ENCODE measurements at places on chromosomes 16 and 17.
A peak's percentile ranks its signal among the peaks of the same experiment; 100 is the strongest.

DNA sequence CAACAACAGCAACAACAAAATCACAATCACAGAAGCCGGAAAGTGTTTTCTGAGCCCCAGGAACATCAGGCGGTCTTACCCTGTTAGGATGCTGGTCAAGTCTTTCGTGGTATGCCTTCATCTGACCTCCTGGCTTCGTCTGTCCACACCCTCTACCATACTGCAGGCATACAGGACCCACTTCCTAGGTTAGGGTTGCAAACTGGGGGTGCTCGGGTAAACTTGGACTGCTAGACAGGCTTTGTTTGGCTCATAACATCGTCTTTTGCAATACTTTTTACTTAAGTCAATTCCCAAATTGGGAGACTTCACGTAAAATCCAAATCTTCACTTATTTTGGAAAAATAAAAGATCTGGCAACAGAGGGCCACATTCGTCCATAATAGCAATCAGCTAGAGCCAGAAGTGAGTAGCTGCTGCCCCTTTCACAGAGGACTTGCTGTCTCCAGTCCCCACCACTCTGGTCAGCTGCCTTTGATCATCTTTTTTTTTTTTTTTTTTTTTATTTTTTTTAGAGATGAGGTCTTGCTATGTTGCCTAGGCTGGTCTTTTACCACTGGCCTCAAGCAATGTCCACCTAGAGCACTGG lies 30.0 kb downstream of the CHD9 start:
- DNase-seq, result no peak

DNA sequence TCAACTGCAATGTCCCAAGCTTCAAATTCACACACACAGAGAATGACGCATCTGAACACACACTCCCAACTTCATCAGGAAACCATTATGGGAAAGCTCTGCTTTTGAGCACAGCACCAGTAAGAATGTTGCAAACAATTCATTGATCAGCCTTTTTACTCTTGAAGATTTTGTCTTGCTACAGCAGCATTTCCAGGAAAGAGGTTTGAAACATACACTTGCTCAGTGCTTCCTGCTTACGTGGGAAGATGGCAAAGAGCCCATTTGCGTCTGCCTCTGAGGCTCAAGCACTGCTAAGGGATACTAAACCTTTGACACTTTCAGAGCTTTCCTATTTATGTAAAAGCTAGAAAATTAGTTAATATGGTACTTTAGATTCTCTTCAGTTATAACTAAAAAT lies 77.2 kb upstream of the MON1B start:
- no peak for DNase-seq

DNA sequence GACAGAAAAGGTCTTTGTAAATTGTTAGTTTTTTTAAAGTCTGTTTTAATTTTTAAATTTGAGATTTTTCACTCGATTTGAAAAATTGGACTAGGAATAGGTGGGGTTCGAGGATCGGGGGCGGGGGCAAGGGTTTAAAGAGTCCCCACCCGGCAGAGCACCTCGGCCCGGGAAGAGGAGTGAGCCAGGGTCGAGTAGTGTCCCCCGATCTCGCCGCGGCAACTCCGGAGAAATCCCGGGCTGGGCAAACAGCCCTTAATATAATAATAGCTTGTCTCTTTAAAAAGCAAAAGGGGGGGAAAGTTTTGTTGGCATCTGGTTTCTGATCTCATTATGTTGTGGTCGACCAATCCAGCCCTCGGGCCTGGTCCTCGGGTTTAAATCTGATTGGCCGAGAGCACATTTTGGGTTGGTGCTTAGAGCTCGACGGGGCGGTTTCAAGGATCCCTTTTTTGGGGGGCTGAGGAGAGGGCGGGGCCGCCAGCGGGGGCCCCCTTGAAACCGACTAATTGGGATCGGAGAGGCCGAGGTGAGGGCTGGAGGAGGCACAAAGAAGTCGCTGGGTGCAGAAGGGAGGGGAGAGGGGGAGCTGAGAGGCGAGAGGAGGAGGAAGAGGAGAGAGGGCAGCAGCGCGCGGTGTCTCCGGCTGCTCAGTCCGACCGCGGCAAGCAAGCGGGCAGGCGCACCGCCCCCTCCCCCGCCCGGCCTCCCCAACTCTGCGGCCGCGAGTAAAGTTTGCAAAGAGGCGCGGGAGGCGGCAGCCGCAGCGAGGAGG lies at the start of gene FZD2:
TSS of gene FZD2 (plus strand) at position 653 of the 775 bp plus-strand sequence. CDS start 205 bp downstream, outside the sequence.
- peak; percentile 20 for DNase-seq

- no peak for DNase-seq
These were observed 113.5 kb downstream of the CLEC16A start for GRCh38 chr16:11057711-11058345.

- DNase-seq, result no peak
These were observed 74.3 kb downstream of the KANSL1 start for GRCh38 chr17:46118964-46119363.

- no peak for DNase-seq
These were observed 29.4 kb downstream of the RPH3AL start for GRCh38 chr17:323181-323580.

- no peak for DNase-seq
These were observed 968.1 kb downstream of the CDH11 start for GRCh38 chr16:64153718-64154117.

DNA sequence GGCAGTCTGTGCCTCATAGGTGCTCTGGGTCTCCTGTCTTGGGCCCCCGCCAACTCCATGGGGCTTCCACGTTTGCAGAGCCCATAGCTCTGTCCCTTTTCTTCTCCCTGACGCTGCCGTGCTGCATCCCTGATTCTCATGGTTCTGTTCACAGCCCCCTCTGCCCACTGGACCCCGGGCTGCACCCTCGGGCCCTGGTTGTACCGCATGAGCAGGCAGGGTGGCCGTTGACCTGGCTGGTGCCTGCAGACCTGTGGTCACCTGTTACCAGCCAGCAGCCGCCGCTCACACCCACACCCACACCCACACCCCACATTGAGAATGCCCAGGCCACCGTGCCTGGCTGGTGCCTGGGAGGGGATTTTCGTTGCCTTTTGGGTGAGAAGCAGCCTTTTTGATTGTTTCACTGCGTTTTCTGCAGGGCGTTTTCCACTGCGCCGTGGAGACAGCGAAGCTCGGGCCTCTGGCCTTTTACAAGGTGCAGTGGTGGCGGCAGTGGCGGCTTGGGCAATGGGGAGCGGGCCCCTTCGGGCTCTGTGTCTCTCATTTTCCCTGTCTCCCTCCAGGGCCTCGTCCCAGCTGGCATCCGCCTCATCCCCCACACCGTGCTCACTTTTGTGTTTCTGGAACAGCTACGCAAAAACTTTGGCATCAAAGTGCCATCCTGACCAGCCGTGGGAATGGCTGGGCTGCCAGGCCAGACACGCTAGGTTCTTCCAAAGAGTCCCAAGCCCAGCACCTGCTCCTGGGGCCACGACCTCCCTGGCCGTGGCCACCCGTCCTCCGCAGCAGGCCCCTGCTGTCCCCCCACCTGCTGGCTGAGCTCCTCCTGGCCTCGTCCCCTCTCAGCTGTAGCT lies 7.6 kb downstream of the SLC25A10 start:
- no peak for DNase-seq

DNA sequence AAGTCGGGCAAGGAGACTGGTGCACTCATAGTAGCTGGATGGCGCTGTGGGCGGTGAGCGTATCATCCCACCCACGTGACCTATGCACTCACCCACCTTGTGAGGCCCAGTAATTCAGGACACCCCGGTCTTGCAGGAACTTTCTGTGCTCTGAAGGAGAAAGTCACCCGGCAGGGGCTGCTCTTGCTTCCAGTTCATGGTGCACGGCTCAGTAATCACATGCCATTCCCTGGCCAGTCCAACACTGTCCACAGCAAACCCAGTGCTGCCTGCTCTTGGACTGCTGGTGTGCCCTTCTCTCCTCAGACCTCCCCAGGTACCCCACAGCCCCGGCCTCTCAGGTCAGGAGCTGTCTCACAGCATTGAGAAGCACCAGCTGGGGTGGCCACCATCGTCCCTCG lies 16.4 kb upstream of the RHBDF2 start:
- DNase-seq, result no peak

GRCh38 chr16:82183004-82183397 lies 13.0 kb upstream of the MPHOSPH6 start:
- no peak for DNase-seq

- no peak for DNase-seq
These were observed 105.7 kb downstream of the C17orf67 start for GRCh38 chr17:56727876-56728617.

DNA sequence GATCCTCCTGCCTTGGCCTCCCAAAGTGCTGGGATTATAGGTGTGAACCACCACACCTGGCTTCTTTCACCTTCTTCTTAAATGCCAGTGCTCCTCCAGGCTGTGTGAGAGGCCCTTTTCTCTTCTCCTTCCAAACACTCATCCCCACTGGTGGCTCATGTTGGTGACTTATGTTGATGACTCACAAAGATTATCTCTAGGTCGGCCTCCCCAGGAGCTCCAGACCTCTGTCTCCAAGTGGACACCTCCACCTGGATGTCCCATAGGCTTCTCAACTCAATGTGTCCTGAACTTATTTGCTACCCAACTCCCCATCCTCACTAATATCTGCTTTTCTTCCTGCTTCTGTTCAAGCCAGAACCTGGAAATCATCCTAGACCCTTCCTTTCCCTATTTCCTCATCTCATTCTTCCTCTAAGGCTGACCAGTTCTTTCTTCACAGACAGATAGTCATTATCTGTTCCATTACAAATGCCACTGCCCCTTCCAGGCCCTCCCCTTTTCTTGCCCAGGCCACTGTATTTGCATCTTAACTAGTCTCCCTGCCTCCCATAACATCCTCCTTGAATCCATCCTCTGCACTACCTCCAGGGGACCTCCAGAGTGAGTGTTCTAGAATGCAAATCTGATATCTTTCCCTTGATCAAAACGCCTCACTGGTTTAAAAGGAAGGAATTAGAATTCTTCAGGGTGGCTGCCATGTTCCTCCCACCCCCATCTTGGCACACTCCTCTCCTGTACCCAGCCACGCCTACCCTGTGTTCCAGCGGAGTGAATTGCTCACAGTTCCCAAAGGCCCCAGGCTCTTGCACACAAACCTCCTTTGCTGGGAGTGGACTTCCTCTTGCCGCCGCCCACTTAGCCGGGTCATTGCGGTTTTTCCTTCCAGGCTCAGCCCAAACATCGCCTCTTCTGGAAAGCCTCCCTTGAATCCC lies 34.8 kb upstream of the FBXO47 start:
- DNase-seq, result no peak

- DNase-seq, result no peak
These were observed 53.9 kb downstream of the USP10 start for GRCh38 chr16:84753412-84754326.

- DNase-seq, result no peak
These were observed 112.8 kb downstream of the ZNF778 start for GRCh38 chr16:89330177-89330856.

All from activated CD8-positive, alpha-beta memory T cell treated with anti-CD3 and anti-CD28 coated beads for 4 hours (primary cell).